ENCODE measurements at places on chromosomes 5 and 9.

- no peak for DNase-seq
Measured at GRCh38 chr5:100647461-100648230, 112.5 kb downstream of the FAM174A start.

- DNase-seq, result no peak
Measured at GRCh38 chr5:167348251-167348926, 943.1 kb upstream of the WWC1 start.

GRCh38 chr5:62702126-62702525 lies 123.5 kb downstream of the LRRC70 start:
- no peak for DNase-seq

DNA sequence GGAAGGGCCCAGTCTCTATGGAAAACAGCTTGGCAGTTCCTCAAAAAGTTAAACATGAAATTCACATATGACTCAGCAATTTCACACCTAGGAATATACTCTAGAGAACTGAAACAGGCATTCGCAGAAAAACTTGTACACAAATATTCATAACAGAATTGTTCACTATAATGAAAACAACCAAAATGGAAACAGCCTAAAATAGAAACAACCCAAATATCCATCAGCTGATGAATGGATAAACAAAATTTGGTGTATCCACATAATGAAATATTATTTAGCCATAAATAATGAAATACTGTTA lies 4.8 kb upstream of the GPR150 start:
- peak; percentile 44 for DNase-seq

DNA sequence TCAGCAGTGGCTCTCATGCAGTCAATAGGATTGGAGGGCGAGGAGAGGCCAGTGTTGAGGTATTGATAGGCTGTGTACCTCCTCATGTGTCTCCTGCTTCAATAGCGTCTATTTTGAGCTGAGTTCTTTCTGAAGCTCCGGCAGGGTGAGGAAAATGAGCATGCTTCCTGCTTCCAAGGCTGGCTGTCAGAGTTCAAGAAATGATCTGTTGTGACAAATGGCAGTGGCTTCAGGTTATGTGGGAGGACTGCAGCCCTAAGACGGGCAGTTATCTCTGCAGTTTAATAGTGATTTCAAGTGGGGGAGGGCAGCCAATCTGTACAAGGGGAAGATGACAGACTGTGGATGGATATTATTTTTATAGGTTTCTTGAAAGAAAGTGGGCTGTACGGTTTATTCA lies 54.0 kb upstream of the CXCL14 start:
- DNase-seq, result no peak

DNA sequence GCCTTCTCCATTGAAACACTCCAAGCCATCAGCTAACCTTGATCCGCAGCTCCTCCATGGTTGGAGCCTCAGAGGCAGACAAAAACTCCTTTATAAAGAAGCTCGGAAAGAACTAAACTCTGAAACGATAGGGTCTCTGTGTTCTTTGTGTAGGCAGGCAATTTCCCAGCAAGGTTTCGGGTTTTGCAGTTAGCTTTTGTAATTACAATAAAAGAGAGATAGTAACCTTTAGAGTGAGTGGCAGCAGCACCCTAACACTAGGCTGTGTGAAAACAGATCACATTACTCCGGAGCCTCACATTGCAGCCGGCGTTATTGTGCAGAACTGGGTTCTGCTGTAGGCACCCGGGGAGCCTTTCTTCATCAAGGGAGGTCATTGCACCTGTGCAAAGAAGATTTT lies 115.8 kb upstream of the MAP3K1 start:
- DNase-seq, result no peak

GRCh38 chr5:146188358-146188757 lies 5.9 kb upstream of the LARS1 start:
- no peak for DNase-seq

GRCh38 chr9:16645970-16646369 lies 224.5 kb downstream of the BNC2 start:
- DNase-seq, result no peak

DNA sequence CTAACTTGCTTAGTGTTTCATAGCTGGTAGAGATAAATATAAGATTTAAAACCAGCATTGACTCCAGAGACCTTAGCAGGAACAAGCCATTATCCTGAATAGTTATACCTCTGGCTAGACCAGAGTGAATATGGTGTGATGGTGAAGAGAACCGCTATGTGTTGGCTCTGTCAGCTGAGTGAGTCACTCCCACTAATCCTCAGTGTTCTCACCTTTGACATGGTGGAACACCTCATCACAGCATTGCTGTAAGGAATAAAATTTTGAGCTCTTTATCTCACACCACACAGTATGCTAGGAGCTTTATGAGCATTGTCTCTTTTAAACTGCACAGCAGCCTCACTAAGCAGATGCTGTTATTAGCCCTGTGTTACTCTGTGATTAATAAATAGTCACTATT lies 90.7 kb upstream of the DHFR start:
- DNase-seq, result no peak

GRCh38 chr5:43802119-43802518 lies 199.1 kb downstream of the NNT start:
- no peak for DNase-seq

DNA sequence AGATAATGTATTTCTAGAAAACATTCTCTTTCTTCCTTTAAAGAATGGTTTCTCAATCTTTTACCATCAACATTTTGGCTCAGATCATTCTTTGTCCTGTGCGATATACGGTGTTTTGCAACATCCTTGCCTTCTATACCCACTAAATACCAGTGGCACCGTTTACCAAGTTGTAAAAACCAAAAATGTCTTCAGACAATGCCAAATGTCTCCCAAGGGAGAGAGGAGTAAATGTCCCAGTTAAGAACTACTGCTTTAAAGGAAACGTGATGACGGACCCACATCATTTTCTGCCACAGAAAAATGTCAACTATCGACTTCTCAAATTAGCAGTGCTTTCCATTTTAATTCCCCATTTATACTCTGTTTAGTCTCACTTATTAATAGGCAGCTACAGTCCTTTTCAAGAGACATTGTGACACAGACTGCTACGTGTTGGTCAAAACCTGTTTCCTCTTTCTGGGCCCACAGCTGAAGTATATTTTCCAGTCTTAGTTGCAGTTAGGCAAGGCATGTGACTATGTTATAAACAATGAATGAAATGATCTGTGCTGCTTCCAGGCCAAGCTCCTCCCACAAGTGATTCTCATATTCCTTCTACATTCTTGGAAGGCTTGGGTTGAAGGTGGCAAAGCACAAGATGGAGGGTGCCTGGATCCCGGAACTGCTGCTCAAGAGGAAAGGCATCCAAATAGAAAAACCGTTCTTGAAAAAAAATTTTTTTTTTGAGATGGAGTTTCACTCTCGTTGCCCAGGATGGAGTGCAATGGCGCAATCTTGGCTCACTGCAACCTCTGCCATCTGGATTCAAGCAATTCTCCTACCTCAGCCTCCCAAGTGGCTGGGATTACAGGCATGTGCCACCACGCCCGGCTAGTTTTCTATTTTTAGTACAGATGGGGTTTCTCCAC lies 8.8 kb downstream of the PRXL2C start:
- DNase-seq, result no peak

DNA sequence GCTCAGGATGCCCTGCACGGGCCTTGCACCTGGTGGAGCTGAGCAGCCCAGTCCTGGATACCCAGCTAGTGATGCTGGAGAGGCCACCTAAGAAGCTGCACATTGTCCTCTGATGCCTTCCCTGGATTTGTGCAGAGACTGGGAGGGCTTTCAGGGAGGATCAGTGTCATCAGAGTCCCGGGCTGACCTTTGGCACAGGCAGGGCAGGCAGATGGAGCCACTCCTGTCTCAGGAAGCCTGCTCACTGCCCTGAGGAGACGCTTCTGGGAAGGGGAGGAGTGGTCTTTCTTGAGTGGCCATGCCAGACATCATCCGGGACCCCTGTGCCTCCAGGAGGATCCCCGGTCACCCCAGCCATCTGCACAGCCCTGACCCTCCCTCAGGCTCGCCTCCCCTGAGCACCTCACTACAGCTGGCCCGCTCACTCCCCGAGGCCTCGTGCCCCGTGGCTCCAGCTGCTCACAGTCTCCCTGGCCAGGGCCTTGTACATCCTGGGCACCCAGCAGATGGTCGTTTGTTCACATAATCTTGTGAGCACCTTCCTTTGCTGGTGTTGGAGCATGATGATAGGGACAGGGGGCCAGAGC lies 47.2 kb upstream of the FCN2 start:
- no peak for DNase-seq

DNA sequence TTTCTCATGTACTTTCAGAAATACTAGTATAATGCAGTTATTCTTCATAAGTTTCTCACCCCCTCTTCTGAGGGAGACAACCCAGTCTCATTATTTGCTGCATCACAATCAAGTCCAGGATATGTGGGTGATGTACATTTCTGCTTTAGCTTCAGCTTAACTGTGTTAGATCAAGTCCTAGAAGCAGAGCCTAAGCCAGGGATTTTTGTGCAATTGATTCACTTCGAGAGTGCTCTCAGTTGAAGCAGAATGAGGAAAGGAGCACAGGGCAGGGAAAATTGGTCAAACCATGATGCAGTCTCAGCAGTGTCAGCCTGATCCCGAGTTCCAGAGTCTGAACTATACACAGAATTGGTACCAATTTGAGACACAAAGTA lies 15.1 kb downstream of the HNRNPK start:
- no peak for DNase-seq

GRCh38 chr9:127518091-127518856 lies 67.0 kb downstream of the LRSAM1 start:
- DNase-seq, result no peak

- DNase-seq, result no peak
Measured at GRCh38 chr9:86573886-86574285, 219.7 kb upstream of the TUT7 start.

- no peak for DNase-seq
Measured at GRCh38 chr9:29332789-29333188, 1759.5 kb upstream of the C9orf72 start.

- no peak for DNase-seq
Measured at GRCh38 chr5:179228341-179229121, 116.7 kb downstream of the ADAMTS2 start.

- no peak for DNase-seq
Measured at GRCh38 chr9:91778031-91778430, 172.0 kb downstream of the ROR2 start.

- DNase-seq, result no peak
Measured at GRCh38 chr5:40960037-40960436, 50.7 kb downstream of the C7 start.

- DNase-seq, result no peak
Measured at GRCh38 chr5:20032896-20033295, 44.9 kb upstream of the CDH18 start.

DNA sequence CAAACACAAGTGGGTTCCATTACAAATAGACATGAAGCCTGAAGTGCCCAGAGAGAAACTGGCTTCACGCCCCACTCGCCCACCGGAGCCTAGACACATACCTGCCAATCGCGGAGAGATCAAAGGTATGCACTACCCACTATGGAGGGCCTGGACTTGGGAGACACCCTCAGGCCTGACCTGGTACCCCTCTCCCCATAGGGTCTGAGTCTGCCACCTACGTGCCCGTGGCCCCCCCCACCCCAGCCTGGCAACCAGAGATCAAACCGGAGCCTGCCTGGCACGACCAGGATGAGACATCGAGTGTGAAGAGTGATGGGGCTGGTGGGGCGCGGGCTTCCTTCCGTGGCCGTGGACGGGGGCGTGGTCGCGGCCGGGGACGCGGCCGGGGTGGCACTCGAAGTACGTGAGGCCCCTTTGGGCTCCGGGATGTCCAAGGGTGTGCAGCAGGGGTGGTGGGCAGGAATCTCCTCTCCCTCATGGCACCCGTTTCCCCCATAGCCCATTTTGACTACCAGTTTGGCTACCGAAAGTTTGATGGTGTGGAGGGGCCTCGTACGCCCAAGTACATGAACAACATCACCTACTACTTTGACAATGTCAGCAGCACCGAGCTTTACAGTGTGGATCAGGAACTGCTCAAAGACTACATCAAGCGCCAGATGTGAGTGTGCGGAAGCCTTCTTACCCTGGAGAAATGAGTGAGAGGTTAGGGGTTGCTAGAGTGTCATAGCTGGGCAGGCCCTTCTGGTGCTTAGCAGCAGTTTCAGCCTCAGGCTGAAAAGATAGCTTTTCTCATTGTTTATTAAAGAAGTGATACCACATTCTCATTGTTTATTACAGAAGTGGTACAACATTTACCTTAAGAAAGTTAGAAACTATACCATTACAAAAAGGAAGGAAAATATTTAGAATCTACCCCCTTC lies 38.7 kb downstream of the LARP1 start:
- DNase-seq, result no peak

DNA sequence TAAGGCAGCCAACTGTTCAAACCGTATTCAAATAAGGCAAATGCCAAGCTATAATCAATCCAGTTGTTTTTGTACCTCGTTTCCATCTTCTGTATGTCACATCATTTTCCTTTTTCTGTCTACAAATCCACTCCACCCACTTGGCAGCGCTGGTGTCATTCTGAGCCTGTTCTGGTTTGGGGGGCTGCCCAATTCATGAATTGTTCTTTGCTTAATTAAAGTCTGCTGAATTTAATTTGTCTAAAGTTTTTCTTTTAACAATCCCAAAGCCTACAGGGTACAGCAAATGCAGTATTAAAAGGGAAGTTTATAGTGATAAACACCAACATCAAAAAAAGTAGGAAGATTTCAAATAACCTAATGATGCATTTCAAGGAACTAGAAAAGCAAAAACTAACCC lies 93.3 kb downstream of the GTF3C4 start:
- no peak for DNase-seq

GRCh38 chr5:137199966-137200365 lies 299.2 kb downstream of the SPOCK1 start:
- DNase-seq, result no peak

GRCh38 chr5:167639766-167640165 lies 651.7 kb upstream of the WWC1 start:
- no peak for DNase-seq

GRCh38 chr5:137146402-137146890 lies 352.7 kb downstream of the SPOCK1 start:
- no peak for DNase-seq

DNA sequence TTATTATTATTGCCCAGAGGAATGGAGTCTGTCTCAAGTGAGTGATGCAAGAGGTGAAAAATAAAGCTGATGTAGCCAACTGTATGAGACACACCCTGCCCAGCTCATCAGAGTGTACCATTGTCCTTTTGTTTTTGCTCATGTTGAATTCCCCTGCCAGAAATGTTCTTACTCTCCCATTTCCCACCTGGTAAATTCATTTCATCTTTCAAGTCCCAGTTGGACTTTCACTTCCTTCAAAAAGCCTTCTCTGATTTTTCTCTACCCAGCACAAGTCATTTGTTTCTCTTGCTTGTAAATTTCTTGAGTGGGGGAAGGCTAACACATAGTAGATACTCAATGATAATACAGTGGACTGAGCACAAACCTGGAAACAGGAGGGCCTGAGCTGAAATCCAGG lies 394.5 kb upstream of the ZNF462 start:
- no peak for DNase-seq

DNA sequence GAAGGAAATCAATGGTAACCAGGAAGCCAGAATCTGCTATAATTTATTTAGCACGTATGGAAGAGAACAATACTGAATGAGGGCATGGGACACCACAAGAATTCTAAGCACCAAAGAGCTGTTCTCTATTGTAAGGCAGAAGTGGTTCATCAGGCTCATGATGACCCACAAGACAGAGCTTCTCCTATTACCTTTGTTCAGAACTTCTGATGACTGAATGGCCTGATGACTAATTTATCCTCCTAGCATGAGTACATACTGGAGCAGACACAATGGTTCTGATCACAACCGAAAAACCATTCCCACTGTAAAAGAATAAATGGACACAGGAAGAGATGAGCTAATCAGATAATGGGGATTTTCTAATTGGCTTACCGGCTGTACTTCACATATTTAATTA lies 329.8 kb upstream of the PDE4D start:
- no peak for DNase-seq

GRCh38 chr5:43040287-43041098 lies at the start of gene ANXA2R:
Gene ANXA2R (minus strand): TSS chr5:43040319. CDS start chr5:43040046, 273 bp downstream.
- peak; percentile 97 for DNase-seq

GRCh38 chr9:138037140-138037539 lies 159.6 kb downstream of the CACNA1B start:
- DNase-seq, result no peak

All from activated CD4-positive, alpha-beta T cell treated with anti-CD3 and anti-CD28 coated beads, Interleukin-2, amount 50 U/mL, for 16 hours (primary cell).